ENCODE measurements at places on chromosomes 7 and 10. TPM values are rescaled to one million over a fixed set of nuclear protein-coding genes. Genes with fewer than 3 reads are reported as not detected.

Gene RHOBTB1
- 10.9 TPM for total RNA-seq

Gene BMS1
- total RNA-seq = 19.2 TPM

Gene TMEM178B
- 7.9 TPM for total RNA-seq

Gene SUN3
- not detected for total RNA-seq

Gene BICC1
- total RNA-seq = 13.5 TPM

Gene AFAP1L2
- 17.9 TPM for total RNA-seq

Gene COL28A1
- total RNA-seq = 3.7 TPM

Gene ABCB4
- 4.0 TPM for total RNA-seq

Gene GATA3
- total RNA-seq = 310 TPM

Gene PTPRE
- 33.0 TPM for total RNA-seq

Gene RRP12
- 51.9 TPM for total RNA-seq

Gene RET
- 0.42 TPM for total RNA-seq

Gene TSPAN15
- 156 TPM for total RNA-seq

Gene SPDYE17
- total RNA-seq = not detected

Gene NRP1
- 68.3 TPM for total RNA-seq

Gene FAM221A
- 25.5 TPM for total RNA-seq

Gene ASAH2
- total RNA-seq = 11.3 TPM

Gene MASTL
- total RNA-seq = 12.6 TPM

Gene PRKG1
- 25.4 TPM for total RNA-seq

Gene SBDS
- total RNA-seq = 123 TPM

Gene CREB3L2
- 126 TPM for total RNA-seq

Gene ZSWIM8
- 129 TPM for total RNA-seq

Gene OIT3
- total RNA-seq = 0.23 TPM

Gene COBL
- total RNA-seq = 1.3 TPM

Gene PIK3CG
- 5.3 TPM for total RNA-seq

Data from ureter (tissue), 1 donor.